ENCODE measurements at places on chromosomes 2 and 18.

DNA sequence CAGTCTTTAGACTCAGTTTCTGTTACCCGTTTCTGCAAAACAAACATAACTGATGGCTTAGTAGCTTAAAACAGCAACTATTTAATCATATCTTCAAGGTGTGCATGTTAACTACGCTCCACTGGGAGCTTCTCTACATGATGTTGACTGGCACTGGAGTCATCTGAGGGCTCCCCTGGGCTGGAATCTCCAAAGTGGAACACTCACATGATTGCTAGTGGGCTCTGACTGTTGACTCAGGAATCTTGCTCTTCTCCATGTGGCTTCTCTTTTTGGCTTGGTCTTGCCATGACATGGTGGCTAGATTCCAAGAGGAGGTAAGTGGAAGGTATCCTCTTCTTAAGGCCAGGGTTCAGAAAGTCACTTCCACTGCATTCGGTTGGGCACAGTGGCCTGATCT, 160.8 kb downstream of the PMAIP1 start:
- DNase-seq = no peak

- no peak for DNase-seq
These were observed 225.3 kb upstream of the THUMPD2 start for GRCh38 chr2:40004336-40004735.

DNA sequence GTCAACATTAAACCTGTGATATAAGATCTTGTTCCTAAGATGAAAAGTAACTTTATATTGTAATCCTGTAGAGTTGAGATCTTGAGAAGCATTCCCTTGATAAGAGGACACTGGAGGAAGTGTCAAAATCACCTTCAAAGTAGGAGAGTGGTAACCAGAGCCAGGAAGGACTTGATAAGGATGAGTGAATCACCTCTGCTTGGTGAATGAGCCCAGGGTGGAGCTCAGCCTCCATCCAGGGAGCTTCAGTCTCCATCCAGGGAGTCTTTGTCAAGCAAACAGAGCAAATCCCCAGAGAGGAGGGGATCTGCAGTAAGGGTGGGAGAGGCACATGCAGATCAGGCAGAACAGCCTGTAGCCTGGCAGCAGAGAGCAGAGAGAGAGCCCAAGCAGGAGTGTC, 167.1 kb upstream of the SIX2 start:
- DNase-seq = no peak

GRCh38 chr18:35577045-35577848, 4.3 kb upstream of the GALNT1 start:
- DNase-seq = no peak

- no peak for DNase-seq
These were observed 170.3 kb upstream of the SPRED2 start for GRCh38 chr2:65602603-65603235.

DNA sequence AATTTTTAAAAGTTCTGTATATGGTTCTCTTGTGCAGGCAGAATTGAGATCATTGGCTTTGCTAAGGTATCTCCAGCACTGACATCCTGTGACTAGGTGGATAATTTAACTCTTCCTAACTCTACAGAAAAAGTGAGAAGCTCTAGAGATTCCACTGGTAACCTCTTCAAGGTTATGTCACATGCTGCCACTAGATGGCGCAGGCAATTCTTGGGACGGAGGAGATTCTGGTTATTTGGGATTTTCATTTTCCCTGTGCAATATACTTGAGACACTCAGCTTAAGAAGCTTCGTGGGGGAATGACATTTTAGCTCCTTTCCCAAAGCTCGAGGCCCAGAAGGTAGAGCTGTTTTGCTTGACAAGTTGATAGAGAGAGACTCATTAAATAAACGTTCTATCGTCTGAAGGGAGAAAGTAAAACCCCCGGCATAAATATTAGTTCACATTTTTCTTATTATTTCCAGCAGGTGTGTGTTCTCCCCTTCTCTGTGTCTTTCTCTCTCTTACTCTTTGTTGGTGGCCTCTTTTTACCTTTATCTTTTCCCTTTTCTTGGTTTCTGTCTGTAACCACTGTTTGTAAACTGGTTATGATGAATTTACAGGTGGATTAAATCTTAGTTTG, 26.6 kb upstream of the LANCL1 start:
- peak; percentile 20 for DNase-seq

- no peak for DNase-seq
These were observed 77.6 kb downstream of the ASB1 start for GRCh38 chr2:238504181-238504931.
